SJSA1 (cell line): ENCODE measurements at places on chromosomes 3 and 15. TPM values are rescaled to one million over a fixed set of nuclear protein-coding genes. Genes with fewer than 3 reads are reported as not detected.

The EPHB1 gene
- not detected in 2 replicates for total RNA-seq

DNA sequence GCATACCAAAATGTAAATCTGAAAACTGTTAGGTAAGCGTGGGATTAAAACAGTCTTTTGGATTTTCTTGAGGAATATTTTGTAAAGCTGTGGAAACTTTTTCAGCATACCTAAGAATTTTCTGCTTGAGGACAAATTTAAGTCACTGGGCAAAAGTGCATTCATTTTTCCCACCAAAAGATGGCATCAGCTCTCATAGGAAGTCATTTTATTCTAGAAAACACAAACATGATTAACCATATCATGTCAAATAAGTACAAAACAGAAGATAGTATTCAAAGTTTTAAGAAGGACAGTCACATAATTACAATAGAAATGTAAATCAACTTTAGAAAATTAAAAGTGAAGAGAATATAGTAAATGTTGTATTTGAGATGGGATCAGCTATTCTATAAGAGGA is 63.5 kb downstream of the SLC49A4 start:
- no peak for DNase-seq

The CHRM5 gene
- total RNA-seq = 0.11 TPM in 1 of 2 replicates, not detected in the other

The HERC2 gene
- 31.8 and 40.0 TPM in 2 replicates for total RNA-seq

GRCh38 chr3:58963928-58964503 is 85.8 kb downstream of the CFAP20DC start:
- no peak for DNase-seq
